ENCODE measurements at places on chromosomes 3 and 15.
A peak's percentile ranks its signal among the peaks of the same experiment; 100 is the strongest.

DNA sequence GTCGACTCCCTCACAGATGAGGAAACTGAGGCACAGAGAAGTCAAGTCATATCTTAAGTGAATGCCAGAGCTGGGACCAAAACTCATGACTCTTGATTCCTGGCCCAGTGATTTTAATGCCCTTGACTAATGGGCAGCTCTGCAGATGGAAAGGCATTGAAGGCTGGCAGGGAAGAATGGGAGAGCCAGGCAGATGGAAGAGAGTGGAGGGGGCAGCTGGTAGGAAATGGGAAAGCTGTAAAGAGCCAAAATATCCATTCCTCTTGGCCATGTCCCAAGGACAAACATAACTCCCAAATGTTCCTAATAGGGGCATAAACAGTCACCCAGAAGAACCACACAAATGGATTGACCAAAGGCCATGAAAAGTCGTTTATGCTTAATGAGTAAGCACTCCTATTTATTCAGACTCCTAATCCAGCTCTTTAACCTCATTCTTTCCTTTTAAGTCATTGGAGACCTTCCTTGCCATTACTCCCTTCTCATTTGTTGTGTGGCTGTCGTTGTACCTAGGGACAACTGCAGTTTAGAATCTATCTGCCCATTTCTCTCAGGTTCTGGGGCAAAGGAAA is 330.5 kb upstream of the ROPN1 start:
- DNase-seq = no peak

DNA sequence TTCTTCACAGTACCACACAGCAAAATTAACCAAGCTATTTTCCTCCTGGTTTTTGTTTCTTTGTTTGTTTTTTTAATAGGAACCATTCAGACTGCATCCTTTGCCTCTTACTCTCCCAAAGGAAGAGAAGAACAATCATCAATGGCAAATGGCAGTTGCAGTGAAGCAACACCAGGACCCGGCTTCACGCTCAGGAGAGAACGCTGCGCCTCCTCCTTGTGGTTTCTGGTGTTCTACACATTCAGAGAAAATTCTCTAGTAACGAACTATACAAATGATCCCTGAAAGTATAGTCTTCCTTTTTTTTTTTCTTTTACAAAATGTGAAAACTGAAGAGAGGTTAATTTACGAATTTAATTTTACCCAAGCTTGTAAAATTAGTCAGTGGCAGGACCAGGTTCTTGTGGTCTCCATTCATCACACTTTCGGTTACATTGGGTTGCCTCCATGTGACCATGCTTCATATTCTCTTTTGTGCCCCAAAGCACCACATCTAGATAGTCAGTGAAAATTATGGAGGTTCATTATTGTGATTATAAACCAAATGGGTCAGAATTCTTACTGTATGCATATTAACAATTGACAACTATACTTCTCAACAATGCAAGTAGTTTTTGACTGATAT is 10.6 kb upstream of the MINDY2 start:
- DNase-seq = no peak

DNA sequence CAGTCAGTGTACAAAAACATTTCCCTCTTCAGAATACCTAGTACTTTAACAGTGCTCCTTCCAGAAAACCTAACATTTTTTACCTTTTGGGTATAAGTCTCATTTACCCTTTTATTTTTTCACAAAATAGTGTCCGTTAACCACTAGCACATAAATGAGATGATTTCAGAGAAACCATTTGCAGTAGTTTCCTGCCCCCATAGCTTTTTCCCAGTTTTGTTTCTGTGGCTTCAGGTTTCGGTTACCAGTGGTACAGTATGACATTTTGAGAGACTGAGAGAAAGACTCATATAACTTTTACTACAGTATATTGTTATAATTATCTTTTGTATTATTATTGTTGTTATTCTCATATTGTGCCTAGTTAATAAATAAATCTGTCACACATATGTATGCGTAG is 6.2 kb upstream of the RBMS3 start:
- no peak for DNase-seq

GRCh38 chr3:81080608-81081007 is 680.8 kb downstream of the GBE1 start:
- DNase-seq = no peak

DNA sequence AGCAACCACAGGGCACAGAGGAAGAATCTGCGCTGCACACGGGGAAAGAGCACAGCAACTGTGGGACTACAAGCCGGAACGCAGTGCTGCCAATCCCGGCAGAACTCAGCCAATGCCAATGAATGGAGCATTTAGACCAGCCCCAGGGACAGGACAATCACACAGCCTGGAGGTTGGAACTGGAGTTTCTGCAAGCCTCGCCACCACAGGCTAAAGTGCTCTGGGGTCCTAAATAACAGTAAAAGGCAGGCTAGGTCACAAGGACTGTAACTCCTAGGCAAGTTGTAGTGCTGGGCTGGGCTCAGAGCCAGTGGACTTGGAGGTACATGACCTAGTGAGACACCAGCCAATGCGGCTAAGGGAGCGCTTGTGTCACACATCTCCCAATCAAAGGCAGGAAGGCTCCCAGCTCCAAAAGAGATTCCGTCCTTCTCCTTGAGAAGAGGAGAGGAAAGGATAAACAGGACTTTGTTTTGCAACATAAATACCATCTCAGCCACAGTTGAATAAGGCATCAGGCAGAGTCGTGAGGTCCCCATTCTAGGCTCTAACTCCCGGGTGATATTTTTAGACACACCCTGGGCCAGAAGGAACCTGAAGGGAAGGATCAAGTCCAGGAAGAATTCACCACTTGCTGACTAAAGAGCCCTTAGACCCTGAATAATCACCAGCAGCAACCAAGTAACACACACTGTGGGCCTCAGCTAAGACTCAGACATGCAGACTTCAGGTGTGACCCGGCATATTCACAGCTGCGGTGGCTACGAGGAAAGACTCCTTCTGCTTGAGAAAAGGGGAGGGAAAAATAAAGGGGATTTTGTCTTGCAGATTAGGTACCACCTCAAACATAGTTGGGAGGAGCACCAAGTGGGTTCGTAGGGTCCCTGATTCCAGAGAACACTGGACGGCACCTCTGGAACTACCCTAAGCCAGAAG is 85.5 kb upstream of the XXYLT1 start:
- DNase-seq = no peak

- DNase-seq = no peak
Observed at GRCh38 chr3:63474828-63475518, 177.5 kb upstream of the SNTN start.

- no peak for DNase-seq
Observed at GRCh38 chr15:63474810-63475316, 29.5 kb upstream of the USP3 start.

DNA sequence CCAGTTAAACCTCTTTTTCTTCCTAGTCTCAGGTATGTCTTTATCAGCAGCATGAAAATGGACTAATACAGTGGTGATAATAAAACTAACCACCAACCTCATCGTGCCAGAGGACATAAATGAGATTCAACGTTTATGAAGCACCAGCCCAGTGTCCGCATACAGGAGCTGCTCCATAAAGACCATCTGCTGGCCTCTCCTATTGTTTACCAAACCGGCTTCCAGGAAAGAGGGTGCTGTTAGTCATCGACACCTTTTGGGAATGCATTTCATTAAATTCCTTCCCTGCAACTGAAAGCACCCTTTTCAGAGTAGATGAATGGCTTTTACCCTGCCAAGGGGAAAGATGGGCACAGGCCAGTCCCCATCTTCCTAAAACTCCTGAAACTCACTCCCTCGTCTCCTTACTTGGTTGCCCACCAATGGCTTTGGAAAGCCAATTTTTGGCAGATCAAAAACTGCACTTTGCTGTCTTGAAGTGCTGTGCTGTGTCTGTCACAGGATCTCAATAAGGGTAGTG is 122.1 kb downstream of the AQP9 start:
- no peak for DNase-seq

DNA sequence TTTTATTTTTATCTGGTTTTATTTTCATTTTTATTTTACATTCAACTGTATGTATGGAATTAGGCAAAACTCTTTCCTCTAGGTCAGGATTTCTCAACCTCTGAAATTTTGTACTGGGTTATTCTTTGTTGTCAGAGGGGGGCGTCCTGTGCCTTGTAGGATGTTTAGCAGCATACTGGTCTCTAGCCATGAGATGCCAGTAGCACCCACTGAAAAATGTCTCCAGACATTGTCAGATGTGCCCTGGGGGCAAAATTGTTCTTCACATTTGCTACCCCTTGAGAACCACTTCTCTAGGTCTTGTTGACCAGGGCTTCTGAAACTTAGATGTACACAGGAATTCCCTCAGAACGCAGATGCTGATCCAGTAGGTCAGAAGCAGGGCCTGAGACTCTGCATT is 5.4 kb downstream of the CHRNA5 start:
- no peak for DNase-seq

DNA sequence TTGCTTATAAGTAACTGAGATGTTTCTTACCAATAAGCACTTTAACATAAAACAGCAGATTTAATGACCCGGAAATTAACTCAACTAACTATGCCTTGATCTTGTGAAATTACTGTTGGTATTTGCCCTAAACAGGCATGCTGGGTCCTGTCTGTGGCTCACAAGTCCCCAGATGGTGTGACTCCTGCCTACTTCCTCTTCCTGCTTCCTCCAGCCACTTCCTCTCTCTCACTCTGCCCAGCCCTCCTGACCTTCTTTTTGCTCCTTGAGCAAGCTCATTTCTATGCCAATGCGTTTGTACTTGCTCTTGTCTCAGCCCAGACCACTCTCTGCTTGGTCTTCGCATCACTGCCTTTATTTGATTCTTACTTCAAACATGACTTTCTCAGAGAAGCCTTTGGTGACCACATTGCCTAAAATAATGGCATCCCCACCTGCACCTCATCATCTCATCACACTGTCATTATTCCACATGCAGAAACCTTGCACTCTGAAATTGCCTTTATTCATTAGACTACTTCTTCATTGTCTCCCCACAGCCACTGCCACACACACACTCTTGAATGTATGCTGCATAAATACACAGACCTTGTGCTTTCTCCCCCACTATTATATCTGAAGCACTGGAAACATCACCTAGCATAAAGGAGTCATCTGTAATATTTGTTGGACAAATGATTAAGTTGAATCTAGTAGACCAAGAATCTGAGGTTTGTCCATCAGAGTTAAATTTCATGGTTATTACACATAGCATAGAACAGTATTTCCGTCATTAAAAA is 256.3 kb upstream of the SEMA6D start:
- DNase-seq = no peak

GRCh38 chr3:5078151-5078550 is 43.9 kb upstream of the ARL8B start:
- DNase-seq = no peak

DNA sequence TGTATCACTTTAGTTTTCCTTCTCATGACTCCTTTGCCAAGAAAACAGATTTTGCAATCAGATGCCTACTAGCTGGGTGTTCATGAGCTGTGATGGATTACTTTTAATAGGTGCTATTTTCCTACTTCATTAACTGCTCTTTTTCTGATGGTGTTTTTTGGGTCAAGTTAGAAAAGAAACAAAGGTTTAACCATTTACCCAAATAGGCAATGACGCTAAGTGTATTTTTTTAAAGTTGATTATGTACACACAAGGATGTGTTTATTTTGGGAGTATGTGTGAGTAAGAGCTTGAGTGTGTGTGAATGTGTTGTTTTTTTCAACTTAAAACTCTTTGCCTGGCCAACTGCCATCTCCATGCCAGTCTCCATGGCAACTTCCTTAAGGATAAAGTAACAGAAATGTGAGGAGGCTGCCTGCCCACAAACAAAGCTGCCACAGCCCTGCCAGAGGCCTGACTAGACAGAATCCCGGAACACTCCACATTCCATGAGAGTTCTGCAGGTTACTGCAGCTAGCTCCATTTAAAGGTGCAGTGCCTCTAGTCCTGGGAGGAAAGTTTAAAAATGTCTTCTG is 215.6 kb upstream of the RBMS3 start:
- DNase-seq = peak; percentile 56

GRCh38 chr15:40274350-40275274 is 8.3 kb downstream of the ANKRD63 start:
- DNase-seq = peak; percentile 87

DNA sequence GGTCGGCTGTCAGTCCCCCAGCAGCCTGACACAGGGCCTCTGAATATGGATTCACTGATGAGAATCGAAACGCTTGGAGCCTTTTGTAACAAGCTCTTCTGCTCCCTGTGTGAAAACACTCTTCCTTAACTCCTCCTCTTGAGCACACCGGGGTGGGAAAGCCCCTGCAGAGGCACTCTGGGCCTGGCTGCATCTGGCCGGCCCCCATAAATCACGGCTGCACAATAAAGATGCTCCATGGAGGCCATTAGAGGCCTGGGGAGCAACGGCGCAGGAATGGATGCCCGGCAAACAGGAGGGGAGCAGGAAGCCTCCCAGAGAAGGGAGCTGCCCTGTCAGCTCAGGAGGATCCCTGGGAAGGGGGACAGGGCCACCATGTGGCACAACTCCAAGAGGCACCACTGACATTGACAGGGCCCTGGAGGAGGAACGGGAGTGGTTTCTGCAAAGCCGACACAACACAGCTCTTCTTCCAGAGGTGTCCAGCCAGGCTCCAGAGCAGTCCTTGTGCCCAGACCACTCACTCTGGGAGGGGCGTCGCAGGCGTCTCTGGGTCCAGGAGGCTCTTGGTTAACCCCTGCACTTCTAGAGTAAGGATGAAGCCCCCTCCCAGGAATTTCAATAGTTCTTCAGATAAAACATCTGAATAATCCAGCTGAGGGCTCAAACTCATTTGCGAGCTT is 509.3 kb upstream of the PPP2R3A start:
- DNase-seq = no peak

DNA sequence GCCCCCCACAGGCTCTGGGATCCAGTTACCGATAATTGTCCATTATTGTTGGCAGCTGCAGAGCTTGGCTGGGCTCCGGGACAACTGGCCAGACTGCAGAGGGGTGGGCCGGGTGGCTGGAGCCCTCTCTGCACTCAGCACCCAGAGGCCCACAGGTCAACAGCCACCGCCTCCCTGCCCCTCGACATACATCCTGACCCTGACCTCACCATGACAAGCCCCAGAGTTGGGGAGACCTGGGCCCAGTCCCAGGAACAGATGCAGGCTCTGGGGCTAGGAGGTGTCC is 22.4 kb downstream of the PTH1R start:
- no peak for DNase-seq

- no peak for DNase-seq
Observed at GRCh38 chr15:79496838-79497237, 64.7 kb downstream of the MINAR1 start.

- DNase-seq = no peak
Observed at GRCh38 chr15:39792025-39792843, 9.6 kb upstream of the FSIP1 start.

Measured in ovary (tissue), 10 donors.